ENCODE measurements at places on chromosomes 3 and 15. TPM values are rescaled to one million over a fixed set of nuclear protein-coding genes. Genes with fewer than 3 reads are reported as not detected.
A peak's percentile ranks its signal among the peaks of the same experiment; 100 is the strongest.

DNA sequence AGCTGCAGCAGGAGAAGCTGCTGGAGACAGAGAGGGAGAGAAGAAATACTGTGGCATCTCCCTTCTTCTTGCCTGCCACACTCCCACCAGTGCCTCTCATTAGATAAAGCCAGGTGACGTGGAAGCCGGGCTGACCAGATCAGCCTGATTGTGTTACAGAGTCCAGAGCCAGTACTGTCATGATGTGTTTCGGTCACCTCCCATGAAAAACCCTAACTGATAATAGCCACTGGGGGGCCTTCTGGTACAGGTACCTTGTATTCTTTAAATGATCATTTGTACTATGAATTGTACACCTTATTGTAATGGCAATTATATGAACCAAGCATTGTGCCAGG lies 125.8 kb upstream of the TMEM108 start:
- DNase-seq = no peak

DNA sequence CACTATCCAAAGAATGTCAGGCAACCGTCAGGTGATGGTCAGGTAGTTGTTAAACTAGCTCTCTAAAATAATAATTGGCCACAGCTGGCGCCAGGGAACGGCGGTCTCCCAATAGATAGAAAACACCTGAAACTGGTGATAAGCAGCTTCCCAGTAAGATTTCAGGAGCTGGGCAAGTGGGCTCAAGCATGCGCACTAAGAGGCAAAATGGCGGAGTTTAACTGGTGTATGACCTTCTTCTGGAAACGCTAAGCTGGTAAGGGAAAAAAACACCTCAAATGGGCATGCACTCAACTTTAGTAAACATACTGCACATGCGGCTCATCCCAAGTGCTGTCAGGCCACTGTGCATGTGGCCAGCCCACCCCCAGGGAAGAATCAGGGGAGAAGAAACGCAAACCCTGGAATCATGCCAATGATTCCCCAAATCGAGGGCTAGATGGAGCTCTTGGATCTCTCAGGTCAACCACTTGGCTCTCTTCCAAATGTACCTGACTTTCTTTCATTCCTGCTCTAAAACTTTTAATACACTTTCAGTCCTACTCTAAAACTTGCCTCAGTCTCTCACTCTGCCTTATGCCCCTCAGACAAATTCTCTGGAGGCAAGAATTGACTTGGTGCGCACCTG lies 195.0 kb downstream of the ZNF621 start:
- DNase-seq = peak; percentile 28

GRCh38 chr15:28132524-28133275 lies 33.6 kb upstream of the OCA2 start:
- no peak for DNase-seq

GRCh38 chr15:82964890-82965289 lies 12.4 kb upstream of the HOMER2 start:
- no peak for DNase-seq

GRCh38 chr3:420584-420983 lies 224.0 kb downstream of the CHL1 start:
- no peak for DNase-seq

- no peak for DNase-seq
Measured at GRCh38 chr3:47949979-47950378, 66.2 kb downstream of the MAP4 start.

SLC12A8 gene
- polyA plus RNA-seq = 1.2 TPM

ZNF774 gene
- polyA plus RNA-seq = not detected

DNA sequence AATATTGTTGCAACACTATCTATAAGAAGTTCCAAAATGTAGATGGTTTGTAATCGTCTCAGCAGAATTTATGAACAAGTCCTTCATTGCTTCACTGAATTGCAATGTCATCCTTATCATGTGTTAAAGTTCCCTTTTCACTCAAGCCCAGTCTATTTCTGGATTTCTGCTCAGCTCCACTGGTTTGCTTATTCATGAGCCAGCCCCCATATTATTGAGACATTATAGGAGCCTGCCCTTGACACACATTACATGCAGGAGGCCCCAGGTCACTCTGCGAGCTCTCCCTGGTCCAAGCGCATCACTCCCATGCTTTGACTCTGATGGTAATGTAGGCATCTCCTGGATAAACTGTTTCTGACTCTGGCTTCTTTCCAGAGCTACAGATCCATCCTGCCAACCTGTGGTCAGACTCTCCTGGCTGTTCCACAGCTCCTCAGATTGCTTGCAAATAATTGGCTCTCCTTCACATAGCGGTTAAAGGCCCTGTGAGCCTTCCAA lies 56.9 kb downstream of the ABTB1 start:
- no peak for DNase-seq

- DNase-seq = no peak
Measured at GRCh38 chr3:115860766-115861165, 237.5 kb downstream of the GAP43 start.

DNA sequence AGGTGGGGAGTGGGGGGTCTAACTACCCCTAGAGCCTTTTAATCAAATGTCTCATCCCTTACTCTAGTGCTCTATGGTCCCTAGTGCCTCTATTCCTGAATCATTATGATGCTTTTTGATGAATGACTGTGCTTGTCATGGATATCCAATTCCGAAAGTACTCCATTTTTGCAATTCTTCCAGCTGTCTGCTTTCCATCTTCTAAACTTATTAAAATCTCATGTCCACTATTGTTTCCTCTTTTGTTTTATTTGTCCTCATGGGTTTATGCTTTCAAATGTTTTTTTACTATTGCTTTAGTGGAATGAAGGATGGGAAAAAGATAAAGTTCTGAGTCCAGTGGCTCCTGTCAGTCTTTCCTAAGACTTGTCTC lies 77.2 kb upstream of the KCNMB2 start:
- peak; percentile 64 for DNase-seq

TRIM71 gene
- 0.11 TPM for polyA plus RNA-seq

HRG gene
- not detected for polyA plus RNA-seq

FILIP1L gene
- polyA plus RNA-seq = 55.9 TPM

GRCh38 chr15:89781891-89782618 lies 5.9 kb downstream of the MESP2 start:
- DNase-seq = no peak

MUC4 gene
- 1.2 TPM for polyA plus RNA-seq

DNA sequence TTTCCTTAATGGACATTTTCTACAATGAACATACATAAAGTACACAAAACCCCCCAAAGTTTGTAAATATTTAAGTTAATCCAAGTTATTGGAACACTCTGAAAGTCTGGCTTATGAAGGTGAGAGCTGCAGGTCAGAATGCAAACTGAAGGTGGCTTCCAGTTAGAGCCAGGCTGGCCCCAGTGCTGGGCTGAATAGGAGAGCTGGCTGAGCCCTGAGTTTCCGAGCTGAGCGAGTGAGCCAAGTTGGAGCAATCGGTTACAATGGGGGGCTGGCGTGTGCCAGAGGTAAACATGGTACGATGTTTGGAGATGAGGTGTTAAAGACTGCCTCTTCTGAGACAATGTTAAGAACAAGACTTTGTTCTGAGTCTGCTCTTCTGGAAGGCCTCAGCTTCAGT lies 230.8 kb upstream of the MCTP2 start:
- no peak for DNase-seq

DNA sequence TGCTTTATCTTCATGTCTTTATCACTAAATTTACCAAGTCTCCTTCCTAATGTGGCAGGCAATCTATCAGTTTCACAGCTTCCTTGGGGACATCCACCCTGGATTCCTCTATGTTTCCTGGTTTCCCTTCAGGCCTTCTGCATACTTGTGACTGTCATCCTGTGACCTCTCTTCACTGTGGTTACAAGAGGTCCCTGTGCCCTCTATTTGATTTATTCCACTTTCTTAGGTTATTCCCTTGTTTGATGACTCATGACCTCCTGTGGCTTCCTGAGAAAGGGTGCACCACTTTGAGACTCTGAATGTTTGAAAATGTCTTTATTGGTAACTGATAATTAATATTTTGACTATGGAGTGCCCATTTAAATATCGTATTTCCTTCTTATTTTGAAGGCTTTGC lies 60.5 kb upstream of the KY start:
- no peak for DNase-seq

DNA sequence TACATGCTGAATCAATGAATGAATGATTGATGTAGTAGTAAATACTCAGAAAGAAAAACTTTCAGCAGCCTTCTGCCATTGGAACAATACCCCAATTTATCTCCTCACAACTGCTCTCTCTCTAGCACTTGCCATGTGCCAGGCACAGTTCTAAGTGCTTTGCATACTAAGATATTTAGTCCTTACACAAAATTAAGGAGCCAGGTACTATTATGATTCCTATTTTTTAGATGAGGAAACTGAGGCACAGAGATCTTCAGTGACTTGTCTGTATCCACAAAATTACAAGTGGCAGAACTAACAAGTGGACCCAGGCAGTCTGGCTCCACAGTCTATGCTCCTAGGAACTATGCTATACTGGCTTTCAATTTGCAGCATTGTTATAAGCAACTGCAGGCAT lies 279.2 kb downstream of the LSAMP start:
- DNase-seq = no peak

CAV3 gene
- 251 TPM for polyA plus RNA-seq

- DNase-seq = no peak
Measured at GRCh38 chr15:68190048-68190447, 15.1 kb downstream of the CALML4 start.

- DNase-seq = no peak
Measured at GRCh38 chr15:101446518-101447167, 42.9 kb downstream of the PCSK6 start.

- DNase-seq = no peak
Measured at GRCh38 chr3:117409701-117410459, 700.3 kb downstream of the TUSC7 start.

MAGEL2 gene
- polyA plus RNA-seq = 16.8 TPM

DNA sequence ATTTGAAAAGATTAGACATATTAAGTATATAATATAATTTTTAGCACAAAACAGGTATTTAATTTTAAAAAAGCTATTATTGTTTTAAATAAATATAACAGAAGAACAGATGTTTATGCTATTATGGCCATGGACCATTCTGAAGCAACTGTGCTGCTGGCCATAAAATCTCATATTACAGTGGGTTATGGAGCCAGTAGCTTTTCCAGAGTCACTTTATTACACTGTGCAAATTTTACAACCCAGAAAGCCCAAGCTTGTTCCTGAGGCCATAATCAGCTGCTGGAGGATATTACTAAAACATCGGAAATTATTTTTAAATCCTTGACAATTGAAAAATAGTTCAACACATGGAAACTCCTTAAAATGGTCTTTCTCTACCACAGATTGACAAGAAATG lies 557.3 kb upstream of the KCNMB2 start:
- peak; percentile 49 for DNase-seq

- DNase-seq = no peak
Measured at GRCh38 chr3:26256224-26256623, 366.3 kb upstream of the LRRC3B start.

C3orf70 gene
- polyA plus RNA-seq = 4.5 TPM

DNA sequence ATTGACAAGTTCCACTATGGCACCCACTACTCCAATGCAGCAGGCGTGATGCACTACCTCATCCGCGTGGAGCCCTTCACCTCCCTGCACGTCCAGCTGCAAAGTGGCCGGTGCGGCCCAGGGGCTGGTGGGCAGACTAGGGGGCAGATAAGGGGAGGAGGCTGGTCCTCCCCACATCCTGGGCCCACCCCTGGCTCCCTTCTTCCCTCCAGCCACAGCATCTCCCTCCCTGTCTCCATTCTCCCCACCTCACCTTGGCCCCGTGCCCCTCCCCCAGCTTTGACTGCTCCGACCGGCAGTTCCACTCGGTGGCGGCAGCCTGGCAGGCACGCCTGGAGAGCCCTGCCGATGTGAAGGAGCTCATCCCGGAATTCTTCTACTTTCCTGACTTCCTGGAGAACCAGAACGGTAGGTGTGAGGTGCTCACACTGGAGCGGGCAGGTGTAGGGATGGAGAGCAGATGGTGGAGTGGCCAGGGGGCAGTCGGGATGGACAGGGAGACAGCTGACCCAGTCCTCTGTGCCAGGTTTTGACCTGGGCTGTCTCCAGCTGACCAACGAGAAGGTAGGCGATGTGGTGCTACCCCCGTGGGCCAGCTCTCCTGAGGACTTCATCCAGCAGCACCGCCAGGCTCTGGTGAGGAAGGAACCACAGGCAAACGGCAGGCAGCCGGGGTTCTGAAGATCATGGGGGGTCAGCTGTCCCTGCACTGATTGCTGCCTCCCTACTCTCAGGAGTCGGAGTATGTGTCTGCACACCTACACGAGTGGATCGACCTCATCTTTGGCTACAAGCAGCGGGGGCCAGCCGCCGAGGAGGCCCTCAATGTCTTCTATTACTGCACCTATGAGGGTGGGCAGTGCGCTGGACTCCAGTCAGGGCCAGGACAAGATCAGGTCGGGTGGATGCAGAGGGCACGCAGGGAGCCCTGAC lies 26.0 kb downstream of the NBEAL2 start:
- DNase-seq = no peak

GRCh38 chr3:128270559-128271492 lies 117.5 kb downstream of the EEFSEC start:
- no peak for DNase-seq

- no peak for DNase-seq
Measured at GRCh38 chr15:69703532-69704187, 251.0 kb downstream of the RPLP1 start.

DNA sequence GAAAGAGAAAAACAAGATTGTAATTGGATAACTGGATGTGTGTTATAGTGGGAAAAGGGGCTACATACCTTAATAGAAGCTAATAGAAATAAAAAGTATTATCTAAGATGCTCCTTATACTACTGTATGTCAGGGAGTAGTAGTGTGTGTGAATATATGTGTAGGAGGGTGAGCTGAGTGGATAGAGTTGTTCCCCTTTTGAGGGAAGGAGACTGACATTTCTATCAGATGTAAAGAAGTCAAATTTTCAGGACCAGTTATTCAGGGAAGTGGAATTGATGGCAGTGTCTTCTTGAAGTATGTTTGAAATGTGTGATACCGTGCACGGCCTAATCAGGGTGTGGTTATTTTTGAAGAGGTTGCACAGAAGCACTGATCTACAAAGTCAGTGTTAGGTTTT lies 49.1 kb downstream of the PCOLCE2 start:
- DNase-seq = no peak

CHRNB4 gene
- 0.12 TPM for polyA plus RNA-seq

DNA sequence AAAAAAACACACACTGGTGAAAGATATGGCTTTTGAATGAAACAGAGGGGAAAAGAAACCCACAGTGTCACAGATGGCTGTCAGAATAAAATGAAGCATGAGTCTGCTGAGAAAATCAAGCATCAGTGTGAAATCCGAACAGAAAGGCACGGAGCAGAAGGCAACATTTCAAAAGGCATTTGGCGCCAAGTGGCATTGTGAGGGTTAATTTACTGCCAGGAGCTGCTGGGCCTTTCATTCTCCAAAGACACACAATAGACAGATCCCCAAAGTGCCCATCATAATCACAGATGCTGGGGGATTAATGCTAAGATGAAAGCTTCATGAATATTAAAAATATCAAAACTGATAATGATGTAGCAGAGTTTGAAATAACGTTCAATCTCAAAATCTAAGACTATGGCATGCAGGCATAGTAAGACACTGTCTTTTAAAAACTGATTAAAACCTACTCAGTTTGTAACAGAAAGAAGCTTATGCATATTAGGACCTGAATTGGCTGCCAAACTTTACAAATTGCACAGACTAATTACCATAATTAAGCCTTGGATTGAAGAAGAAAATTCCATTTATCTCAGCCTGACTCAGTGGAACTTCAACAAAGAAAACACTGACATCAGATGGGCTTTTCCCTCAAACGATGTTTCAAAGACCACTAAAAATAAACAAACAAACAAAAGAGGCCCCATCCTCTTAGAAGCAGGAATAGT lies 589.2 kb downstream of the ROBO1 start:
- DNase-seq = no peak

GRCh38 chr3:8359133-8359532 lies 142.5 kb upstream of the LMCD1 start:
- no peak for DNase-seq
